ENCODE measurements at places on chromosomes 1 and 21.

DNA sequence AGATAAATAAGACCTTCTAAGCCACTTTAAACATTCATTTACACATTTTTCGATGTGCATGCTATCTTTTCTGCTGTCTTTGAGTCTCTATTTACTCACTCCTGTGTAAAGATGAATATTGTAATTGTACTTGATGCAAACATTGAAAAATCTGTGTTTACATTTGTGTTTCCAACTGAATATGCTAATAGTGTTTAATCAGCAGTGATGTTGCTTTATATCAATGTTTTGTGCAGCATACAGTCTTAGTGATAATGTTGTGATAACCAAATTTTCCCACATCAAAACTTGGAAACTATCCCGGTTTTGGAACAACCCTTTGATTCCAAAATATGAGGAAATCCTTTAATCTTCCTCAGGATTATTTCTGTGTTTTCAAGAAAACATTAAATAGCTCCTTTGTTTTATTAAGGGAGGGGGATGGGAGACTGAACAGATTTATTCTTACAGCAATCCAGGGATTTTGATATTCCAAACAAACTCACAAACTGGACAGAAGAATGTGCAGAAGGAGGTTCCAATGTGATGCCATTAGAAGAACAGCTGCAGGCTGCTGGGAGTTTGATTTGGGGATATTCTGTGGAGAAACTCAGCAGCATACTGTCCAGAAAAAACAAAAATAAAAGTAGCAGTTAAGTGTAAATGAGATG lies 248.0 kb downstream of the S1PR1 start:
- DNase-seq, result no peak

DNA sequence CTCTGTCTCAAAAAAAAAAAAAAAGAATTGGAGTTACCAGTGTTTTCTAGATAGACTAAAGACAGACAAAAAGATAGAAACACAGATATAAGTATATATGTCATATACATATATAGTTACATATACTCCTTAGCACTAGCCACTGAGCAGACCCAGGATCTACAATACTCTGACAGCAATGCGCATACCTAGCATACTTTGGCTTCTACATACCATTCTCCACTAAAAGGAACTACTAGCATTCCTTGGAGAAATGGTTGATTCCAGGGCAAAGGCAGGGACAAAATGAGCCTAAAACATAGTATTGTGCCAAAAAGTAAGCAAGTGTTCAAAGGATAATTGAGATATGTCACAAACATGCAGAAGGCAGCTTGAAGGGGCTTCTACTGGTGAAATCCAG lies 22.7 kb downstream of the SYNJ1 start:
- DNase-seq, result peak; percentile 63

DNA sequence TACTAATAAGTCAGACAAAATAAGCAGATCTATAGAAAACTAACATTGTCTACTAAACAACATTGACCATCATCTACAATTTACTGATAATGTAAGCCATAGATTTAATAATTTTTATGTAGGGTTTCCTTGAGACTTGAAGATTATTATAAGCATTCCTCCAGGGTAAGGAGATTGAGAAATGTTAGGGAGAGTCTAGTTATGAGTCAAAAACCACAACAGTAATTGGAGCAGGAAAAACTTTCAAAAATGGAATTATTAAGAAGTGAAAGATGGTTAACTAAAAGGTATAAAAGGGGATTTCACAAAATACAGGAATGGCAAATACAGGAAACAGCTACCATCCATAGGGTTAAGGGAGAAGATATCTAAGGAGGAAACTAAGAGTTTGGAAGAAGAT lies 12.4 kb upstream of the UHMK1 start:
- DNase-seq, result no peak

DNA sequence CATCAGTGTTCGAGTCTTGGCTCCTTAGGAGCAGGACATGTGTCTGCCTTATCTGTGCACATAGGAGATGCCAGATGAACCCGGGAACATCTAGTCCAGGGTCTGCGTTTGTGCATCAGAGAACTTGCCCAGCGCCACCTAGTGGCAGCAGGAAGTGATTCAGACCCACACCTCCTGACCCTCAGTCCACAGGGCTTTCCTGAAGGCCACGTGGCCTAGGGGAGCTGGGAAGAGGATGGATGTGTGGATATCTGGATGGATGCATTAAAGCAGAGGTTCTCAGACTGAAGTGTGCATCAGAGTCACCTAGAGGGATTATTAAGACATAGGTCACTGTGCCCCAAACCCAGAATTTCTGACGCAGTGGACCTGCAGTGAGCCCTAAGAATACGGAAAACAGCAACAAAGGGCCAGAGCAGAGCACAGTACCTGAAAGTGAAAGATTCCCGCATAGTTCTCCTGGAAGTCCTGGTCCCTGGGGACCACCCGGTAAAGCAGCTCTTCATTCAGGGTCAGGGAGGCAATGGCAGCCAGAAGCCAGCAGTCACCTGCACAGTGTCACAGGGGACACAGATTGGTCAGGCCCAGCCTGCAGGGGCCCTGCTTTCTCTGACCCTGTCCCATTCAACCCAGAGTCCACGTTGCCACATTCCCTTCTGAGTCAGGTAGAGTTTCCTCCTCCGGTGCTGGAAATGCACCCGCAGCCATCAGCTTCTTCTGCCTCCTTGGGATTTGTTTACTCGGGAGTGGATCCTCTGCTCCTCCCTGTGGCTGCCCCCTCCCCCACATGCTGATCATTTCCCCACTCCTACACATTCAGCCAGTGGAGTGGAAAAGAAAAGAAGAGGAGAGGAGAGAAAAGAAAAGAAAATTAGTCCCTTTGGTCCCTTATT lies 37.0 kb downstream of the CAPN8 start:
- DNase-seq, result peak; percentile 33

DNA sequence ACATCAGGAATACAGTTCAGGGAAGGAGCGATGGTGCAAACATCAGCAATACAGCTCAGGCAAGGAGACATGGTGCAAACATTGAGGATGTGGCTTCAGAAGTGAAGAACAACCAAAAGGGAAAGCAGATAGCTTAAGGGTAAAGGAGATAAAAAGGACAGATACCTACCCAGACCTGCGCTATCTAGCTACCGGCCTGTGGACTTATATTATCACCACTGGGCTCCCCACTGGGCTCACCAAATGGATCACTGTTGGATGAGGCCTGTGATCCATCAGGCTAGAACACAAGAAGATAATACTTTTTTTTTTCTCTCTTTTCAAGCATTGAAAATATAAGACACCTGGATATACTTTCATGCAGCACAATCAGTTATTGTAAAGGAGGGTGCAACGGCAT lies 44.7 kb upstream of the C8B start:
- DNase-seq, result no peak

DNA sequence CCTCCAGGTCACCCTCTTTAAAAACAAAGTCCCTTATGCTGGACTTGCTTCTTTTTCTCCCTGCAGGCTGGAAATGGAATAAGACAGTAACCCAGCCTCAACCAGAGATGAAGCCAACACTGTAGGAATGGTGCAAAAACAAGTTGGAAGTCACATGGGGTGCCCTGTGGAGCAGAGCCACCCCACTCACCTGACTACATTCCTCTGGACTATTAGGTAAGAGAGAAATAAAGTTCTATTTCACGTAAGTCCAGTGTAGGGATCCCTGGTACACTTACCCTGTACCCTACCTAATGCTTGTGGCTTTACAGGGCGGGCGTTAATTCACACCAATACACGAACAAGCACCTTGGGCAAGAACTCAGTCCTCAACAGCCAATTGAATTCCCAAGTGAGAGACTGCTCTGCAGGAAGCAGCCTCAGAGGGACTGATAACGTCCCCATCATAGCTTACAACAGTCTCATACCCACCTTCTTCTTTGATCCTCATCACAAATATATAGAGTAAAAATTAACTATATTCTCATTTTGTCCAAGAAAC lies 112.5 kb upstream of the FGGY start:
- no peak for DNase-seq

GRCh38 chr1:18891426-18891780 lies 11.0 kb downstream of the ALDH4A1 start:
- no peak for DNase-seq

Data from fibroblast of skin of right quadriceps (primary cell).